ENCODE measurements at places on chromosomes 3 and 15.

DNA sequence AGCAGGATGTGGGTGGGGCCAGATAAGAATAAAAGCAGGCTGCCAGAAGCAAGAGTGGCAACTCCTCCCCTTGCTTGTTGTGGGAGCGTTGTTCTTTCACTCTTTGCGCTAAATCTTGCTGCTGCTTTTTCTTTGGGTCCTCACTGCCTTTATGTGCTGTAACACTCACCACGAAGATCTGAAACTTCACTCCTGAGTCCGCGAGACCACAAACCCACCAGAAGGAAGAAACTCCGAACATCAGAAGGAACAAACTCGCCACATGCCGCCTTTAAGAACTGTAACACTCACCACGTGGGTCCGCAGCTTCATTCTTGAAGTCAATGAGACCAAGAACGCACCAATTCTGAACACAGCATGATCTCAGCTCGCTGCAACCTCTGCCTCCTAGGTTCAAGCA is 72.9 kb downstream of the IL12A start:
- no peak for DNase-seq

DNA sequence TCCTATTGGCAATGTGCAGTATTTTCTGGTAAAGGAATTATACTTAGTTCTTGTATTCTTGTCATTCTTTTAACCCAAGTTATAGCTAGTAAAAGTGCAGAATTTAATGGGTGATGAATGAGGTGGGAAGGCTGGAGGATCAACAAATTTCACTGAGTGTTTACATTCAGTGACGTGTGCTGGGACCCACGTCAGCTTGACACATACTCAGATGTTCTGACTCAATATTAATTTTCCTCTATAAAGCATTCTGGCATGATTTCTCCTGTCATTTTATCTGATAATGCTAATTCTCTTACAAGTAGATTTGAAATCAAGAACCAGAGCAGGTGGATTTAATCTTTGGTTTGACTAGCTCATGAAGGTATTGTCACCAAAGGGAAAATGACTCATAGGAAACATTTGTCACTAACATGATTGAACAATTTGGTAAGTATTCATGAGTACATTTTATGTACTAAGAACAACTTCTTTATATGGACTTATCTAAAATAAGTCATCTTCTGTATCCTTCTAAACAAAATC is 71.0 kb upstream of the SYNPR start:
- no peak for DNase-seq

GRCh38 chr3:42036483-42036823 is 54.7 kb upstream of the TRAK1 start:
- no peak for DNase-seq

DNA sequence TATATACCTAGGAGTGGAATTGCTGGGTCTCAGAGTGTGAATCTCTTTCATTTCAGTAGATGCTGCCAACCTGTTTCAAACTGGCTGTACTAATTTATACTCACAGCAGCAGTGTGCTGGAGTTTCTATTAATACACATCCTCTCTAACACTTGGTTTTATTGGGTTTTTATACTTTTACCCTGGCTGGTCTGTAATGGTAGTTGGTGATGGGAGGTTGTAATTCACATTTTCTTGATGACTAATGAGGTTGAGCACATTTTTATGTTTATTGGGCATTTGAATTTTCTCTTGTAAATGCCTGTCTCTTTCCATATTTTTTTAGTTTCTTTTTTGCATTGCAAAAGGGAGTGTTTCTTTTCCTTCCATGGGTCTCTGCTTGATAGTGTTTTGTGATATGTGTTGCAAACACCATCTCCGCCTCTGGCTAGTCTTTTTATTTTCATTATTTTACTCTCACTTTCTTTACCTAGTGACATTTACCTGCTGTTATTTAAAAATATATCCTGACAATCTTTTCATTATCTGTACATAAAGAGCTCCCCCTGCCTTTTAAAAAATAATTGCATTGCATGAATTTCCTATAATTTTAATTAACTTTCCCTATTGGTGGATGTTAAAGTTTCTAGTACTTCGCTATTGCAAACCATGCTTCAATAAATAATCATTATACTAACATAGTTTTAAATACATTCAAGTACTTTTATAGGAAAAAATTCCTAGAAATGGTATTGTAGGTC is 49.0 kb upstream of the GCNT3 start:
- DNase-seq = no peak

GRCh38 chr3:64437131-64437530 is 211.9 kb upstream of the PRICKLE2 start:
- no peak for DNase-seq

GRCh38 chr3:70185661-70186060 is 126.8 kb downstream of the MDFIC2 start:
- no peak for DNase-seq

DNA sequence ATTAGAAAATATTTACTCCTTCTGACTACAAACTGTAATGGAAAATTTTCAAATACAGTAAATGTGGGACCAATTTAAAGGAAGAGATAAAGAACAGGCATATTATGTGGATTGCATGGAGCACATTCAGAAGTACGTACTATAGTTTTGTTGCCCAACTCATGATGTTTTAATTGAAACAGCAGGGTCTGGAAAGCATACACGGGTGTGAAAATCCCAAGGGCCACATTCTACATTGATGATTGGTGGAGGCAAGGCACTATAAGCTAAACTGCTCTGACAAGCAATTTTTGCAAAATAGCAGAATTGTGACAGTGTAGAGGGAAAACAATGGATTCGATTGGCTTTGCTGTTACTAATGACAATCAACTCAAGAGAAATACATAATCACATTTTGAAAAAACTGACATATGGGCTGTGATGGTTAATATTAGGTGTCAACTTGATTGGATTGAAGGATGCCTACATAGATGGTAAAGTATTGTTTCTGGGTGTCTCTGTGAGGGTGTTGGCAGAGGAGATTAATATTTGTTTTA is 458.6 kb downstream of the PYDC2 start:
- DNase-seq = no peak
